Purkinje cell (primary cell): ENCODE measurements at places on chromosomes 11 and 22. TPM values are rescaled to one million over a fixed set of nuclear protein-coding genes. Genes with fewer than 3 reads are reported as not detected.

Gene FDXACB1
- 1.7 and 3.2 TPM in 2 replicates for polyA plus RNA-seq

Gene RNF215
- polyA plus RNA-seq, result 0.75 and 2.5 TPM in 2 replicates

Gene OR5D16
- polyA plus RNA-seq, result not detected in 2 replicates

Gene DEFB131B
- not detected in 2 replicates for polyA plus RNA-seq

Gene VSIG10L2
- polyA plus RNA-seq, result not detected in 2 replicates

Gene SORL1
- polyA plus RNA-seq, result 238 and 310 TPM in 2 replicates

Gene MOGAT2
- polyA plus RNA-seq, result 0.94 TPM in 1 of 2 replicates, not detected in the other

Gene BRSK2
- polyA plus RNA-seq, result 1.7 and 2.3 TPM in 2 replicates

Gene PGA5
- polyA plus RNA-seq, result not detected in 2 replicates

Gene TNNI2
- not detected in 2 replicates for polyA plus RNA-seq

Gene NPTXR
- polyA plus RNA-seq, result 6.8 and 9.8 TPM in 2 replicates

Gene GPR83
- polyA plus RNA-seq, result 0.94 TPM in 1 of 2 replicates, not detected in the other

Gene CBLIF
- not detected in 2 replicates for polyA plus RNA-seq

Gene SLC22A12
- not detected in 2 replicates for polyA plus RNA-seq

Gene MS4A15
- polyA plus RNA-seq, result not detected in 2 replicates
